ENCODE measurements at places on chromosomes 16 and 17.

DNA sequence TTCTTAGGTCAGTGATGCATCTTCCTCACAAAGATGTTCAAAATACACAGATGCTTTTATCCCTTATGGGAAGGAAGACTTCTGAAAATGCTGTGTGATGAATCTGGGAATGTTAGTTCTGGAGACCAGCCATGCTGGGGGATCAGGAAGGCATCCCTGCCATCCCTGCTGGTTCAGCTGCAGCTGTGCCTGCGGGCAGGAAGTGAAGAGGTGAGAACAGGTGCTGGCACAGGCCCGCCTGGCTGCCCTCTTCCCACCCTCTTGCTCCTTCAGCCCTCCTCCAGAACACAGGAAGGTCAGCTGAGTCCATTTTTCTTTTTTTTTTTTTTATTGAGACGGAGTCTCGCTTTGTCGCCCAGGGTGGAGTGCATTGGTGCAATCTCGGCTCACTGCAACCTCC lies 15.2 kb downstream of the RAB11FIP3 start:
- no peaks in the 10 kb centered on the region for H3K4me1 ChIP-seq
- H3K27me3 ChIP-seq, result no peaks in the 10 kb centered on the region
- no peak overlapping the region for H3K4me3 ChIP-seq
- DNase-seq, result no peak

GRCh38 chr17:65463242-65463641 lies 98.2 kb downstream of the AXIN2 start:
- H3K4me3 ChIP-seq, result no peak overlapping the region
- H3K36me3 ChIP-seq, result no peaks in the 10 kb centered on the region
- peaks cover 2% of the 10 kb centered on the region for H3K27me3 ChIP-seq
- H3K4me1 ChIP-seq, result no peaks in the 10 kb centered on the region
- DNase-seq, result no peak

- H3K27me3 ChIP-seq, result peaks cover 18% of the 10 kb centered on the region
- no peak overlapping the region for H3K27ac ChIP-seq
- no peak for DNase-seq
- H3K4me3 ChIP-seq, result no peak overlapping the region
- no peaks in the 10 kb centered on the region for H3K36me3 ChIP-seq
These were observed 72.2 kb upstream of the GNAO1 start for GRCh38 chr16:56119133-56119532.

- H3K4me3 ChIP-seq, result no peak overlapping the region
- DNase-seq, result no peak
- peaks cover 14% of the 10 kb centered on the region for H3K36me3 ChIP-seq
- no peaks in the 10 kb centered on the region for H3K27me3 ChIP-seq
- peaks cover 46% of the 10 kb centered on the region for H3K4me1 ChIP-seq
These were observed 115.1 kb downstream of the SOCS1 start for GRCh38 chr16:11140867-11141266.

DNA sequence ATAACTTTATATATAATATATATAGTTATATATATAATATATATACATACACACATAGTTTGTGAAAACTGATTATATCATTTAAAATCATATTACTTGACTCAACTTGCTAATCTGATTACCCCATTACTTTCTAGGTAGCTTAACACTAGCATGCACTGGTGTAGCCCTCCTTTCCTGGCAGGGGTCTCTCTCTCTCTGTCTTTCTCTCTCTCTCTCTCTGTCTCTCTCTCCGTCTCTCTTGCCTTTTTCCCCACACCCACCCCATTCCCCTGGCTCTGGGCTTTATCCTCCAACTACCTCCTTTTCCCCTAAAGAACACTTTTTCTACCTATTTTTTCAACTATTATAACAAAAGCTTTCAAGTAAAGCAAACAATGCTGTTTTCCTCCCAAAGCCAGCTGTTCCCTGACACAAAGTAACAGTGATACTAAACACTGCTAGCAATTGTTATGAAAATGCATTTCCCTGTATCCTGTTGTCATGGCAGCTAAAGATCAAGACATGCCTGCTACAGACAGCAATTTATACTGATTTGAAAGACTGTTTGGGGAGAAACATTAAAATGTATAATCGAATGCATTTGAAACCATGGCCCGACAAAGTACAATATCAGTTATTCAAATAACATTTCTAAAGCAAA lies 89.4 kb downstream of the CHD9NB start:
- no peak for DNase-seq
- H3K27ac ChIP-seq, result no peak overlapping the region
- H3K4me3 ChIP-seq, result no peak overlapping the region
- no peaks in the 10 kb centered on the region for H3K4me1 ChIP-seq
